ENCODE measurements at places on chromosomes 5 and 9.

- no peak for DNase-seq
These were observed 2.0 kb upstream of the MEIKIN start for GRCh38 chr5:131947445-131947844.

- no peak for DNase-seq
These were observed 650.1 kb upstream of the COX7C start for GRCh38 chr5:85967681-85968080.

GRCh38 chr9:93668261-93668871, 92.0 kb downstream of the PHF2 start:
- DNase-seq = no peak

DNA sequence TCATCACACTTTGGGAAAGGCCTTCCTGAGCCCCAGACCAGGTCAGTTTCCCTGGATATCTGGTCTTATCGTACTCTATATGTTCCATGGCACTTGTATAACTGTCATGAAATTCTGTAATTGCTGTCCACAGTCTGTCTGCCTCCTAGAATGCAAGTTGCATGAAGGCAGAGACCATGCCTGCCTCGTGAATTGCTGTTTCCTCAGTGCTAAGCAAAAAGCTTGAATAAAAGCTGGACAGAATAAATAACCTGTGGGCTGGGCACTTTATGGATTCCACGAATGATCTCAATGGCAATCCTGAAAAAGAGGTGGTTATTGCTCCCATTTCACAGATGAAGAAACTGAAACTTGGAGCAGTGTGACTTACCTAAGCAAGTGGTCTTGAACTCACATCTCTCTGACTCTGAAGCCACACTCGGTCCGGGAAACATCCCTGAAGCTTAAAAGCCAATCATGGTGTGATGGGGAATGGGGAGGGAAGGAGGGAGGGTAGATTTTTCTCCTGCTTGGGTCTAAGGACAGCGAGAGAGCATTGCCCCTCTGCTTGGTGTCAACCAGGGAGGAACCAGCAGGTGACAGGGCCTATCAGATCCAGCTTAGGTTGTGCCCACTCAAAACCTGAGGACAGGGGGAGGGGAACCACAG, 13.2 kb upstream of the LHX2 start:
- DNase-seq = no peak

GRCh38 chr5:168826246-168826725, 247.1 kb upstream of the PANK3 start:
- DNase-seq = no peak

DNA sequence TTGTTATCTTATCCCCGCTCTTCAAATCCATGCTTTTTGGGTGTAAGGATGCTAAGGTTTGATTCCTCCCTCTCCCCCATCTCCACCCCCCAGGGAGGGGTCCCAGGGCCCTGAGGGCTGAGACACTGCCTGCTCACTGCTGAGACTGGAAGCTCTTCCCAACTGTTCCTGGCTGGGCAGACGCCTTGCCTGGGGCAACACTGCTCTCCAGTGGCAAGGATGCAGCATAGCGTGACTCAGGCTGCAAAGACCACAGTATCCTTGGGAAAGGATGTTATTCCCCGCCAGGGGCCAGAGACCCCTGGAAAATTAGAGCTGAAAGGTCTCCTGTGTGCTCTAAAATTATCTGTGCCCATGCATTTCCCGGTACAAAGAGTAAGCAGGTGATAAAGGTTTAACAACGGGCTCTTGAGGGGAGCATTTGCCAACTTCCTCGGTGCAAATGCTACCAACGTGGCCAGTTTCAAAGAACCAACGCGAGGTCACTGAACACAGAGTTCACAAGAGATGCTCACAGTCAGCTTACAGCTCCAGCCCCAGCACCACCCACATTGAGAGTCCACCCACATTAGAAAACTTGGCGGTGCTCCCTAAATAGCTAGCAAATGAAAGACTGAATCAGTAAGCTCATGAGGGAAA, 271.9 kb downstream of the NSG2 start:
- no peak for DNase-seq

GRCh38 chr9:121169094-121169601, 32.5 kb downstream of the RAB14 start:
- no peak for DNase-seq

- DNase-seq = no peak
These were observed 217.9 kb downstream of the ATPSCKMT start for GRCh38 chr5:10031817-10032216.

- DNase-seq = no peak
These were observed 876.4 kb downstream of the NR2F1-AS1 start for GRCh38 chr5:92704590-92704989.

DNA sequence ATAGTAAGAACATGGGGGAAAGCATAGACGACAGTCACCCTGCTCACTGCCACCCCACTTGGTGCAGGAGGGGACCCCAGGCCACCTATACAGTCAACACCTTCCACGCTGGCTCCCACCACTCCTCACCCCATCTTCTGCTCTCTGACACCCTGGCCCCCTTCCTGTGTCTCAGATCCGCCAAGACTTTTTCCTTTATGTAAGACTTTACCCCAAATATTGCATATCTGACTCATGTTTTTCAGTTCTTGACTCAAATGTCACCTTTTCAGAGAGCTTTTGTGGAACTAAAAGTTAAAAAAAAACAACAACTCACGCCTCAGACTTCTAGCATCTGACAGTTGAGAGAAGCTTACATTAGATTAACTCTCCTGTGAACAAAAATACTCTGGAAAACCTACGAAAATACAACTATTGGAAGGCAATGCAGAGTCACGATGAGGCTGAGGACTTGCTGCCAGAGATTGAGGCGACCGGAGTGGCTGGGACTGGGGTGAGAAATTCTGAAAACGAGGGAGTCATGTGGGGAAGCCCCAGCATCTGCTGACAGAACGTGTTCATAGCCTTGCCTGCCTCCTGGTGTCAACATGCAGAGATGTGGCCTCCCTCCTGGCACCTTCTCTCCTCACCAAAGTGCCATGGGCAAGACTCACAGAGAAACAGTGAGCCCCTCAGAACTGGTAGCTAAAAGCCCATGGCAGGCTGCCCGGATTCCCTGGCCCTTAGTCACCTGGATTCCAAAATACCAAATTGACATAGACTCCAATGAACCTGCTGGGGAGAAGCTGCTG, 22.4 kb upstream of the FCN2 start:
- no peak for DNase-seq

GRCh38 chr9:126927419-126927818, 12.8 kb downstream of the RALGPS1 start:
- no peak for DNase-seq

GRCh38 chr5:119470851-119471451, 18.7 kb downstream of the HSD17B4 start:
- DNase-seq = no peak

DNA sequence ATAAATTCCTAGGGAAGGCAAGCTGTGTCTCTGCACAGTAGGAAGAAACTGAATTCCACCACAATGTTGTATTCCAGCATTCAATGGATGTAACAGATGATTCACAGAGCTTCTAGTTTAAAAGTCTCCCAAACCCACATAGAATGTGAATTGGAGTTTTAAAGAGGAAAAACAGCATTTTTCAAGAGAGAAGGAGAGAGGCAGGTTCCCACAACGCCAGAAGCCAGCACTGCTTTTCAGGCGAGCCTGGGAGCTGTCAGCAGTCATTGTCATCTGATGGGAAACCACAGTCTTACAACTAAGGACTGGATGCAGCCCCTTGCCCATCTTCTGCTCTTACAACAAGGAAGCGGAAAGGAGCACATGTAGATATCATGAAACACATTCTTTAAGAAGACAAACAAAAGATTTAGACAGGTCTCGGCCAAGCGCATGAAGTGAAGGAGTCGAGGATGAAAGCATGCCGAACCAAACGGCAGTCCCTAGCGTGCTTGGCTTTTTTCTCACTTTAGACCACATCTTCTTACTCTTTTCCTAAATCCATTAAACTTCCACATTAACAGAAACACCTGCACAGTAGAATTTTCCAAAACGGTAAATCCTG, 638 bp downstream of the DIRAS2 start:
- DNase-seq = no peak

DNA sequence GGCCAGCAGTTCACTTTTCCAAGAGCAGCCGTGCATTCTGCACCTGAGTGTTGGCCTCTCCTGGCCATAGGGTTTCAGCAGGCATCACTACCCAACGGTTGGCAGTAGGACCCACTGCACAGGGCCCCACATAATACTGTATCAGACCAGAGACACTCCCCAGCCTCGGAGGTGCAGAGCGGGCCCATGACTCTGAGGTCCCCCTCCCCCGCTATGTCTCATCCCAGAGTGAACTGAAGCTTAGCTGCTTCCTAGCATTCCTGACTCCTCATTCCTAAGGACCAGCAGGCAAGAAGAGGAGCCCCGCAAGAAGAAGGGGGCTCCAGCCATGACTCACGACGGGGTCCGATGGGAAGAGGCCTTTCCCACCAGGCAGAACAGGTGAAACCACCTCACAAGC, 67.2 kb downstream of the CAMSAP1 start:
- DNase-seq = no peak

DNA sequence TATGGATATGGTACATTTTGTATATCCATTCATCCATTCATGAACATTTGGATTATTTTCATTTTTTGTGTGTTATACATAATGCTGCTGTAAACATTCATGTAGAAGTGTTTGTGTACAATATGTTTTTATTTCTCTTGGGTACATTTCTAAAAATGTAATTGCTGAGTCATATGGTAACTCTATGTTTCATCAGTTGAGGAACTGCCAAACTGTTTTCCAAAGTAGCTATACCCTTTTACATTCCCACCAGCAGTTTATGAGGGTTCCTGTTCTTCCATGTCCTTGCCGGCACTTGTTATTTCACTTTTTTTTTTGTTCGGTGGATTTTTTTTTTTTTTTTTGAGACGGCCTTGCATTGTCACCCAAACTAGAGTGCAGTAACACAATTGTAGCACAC, 54.0 kb upstream of the MCCC2 start:
- no peak for DNase-seq

GRCh38 chr9:124216474-124217176, 41.1 kb upstream of the NEK6 start:
- DNase-seq = no peak

DNA sequence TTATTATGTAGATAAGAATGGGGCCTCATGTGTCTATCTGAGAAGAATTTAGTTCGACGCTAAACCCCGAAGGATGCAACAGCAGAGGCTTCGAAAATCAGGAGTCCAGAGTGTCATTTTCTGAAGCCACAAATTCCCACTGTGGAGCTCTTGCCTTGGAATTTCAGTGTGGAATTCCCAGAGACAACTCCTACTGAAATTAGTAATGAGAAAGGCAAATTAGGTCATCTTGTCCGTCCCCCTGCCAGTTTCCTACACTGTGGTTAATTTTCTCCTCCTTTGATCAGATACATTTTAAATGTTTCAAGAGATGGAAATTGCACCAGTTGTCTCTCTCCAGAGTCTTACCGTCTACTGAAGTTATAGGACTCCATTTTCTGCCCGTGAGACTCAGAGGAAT, 633.6 kb downstream of the BNC2 start:
- no peak for DNase-seq

GRCh38 chr5:134837530-134838181, 8.1 kb upstream of the C5orf24 start:
- DNase-seq = no peak

DNA sequence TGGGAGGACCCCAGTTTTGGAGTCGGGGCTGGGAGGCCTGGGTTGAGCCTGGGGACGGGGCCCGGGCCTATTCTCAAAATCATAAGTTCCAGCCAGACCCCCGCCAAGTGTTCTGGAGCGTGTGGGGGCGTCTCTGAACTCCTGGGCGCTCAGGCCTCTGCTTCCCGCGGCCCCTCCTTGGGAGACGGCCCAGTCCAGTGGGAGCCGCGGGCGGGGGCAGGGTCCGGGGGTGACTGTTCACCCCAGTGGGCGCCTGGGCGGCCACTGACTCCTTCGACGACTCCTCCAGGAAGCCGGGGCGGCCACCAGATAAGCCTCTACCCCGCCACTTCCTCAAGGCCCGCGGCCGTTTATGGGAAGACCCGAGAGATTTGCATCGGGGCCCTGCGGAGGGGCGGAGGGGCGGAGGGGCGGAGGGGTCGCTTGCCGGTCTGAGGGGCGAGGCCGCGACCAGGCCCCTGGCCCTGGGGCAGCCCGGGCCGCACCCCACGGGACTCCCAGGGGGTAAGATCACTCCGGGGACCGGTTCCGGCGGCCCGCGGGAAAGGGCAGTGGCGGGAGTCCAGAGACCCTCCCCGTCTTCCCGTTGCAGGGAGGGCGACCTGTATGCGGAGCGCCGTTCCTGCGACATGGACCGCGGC, 655 bp downstream of the TOR4A start:
- no peak for DNase-seq

DNA sequence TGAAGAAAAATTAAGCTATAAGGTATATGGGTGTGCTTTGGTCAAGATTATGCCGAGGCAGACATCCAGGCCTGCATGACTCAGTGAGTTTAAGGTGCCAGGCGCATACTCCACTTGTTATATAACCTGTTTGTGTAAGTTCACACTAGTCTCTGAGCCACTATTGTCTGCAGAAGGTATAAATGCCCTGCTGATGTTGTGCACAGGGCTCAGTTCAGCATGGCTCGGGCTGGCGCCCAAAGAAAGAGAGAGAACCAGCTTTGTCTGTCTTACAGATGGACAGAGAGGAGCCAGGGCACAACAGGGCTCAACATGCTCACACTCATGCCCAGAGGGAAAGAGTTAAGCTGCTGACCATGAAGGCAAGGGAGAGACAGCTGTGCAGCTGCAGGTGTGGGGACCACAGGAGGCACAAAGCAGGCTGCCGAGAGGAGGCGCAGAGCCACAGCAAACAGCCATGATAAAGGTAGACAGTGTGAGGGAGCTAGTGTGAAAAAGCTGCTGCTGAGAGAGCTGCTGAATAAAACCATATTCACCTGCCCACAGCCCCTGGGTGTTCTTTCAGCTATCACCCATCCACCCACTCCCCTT, 1587.6 kb upstream of the C9orf72 start:
- no peak for DNase-seq

DNA sequence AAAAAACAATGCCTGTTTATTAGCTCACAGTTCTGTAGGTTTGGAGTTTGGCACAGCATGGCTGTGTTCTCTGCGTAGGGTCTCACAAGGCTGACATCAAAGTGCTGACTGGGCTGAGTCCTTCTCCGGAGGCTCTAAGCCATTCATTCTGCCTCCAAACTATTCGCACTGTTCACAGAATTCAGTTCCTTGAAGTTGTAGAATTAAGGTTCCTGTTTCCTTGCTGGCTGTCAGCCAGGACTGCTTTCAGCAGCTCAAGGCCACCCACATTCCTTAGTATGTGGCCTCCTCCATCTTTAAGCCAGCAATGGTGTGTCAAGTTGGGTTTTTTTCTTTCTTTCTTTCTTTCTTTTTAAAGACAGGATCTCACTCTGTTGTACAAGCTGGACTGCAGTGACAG, 161.9 kb downstream of the CDH6 start:
- DNase-seq = no peak

GRCh38 chr9:96167011-96167410, 135.0 kb downstream of the HSD17B3 start:
- DNase-seq = no peak

DNA sequence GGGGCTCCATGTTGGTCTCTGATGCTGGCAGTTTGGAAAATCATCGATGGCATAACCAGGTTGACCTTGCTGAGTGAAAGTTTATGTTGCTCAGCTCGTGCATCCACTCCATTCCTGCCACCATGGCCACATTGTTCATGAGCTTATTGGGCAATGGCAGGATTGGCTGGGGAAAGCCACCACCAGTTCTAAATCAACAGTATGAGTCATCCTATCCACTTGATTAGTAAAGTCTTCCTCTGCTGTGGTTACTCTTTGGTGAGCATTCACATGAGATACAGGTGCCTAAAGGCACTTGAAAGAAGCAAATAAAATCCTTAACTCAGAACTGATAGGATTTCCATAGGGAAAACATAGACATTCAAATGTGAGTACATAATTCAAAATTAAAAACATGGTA, 131.8 kb upstream of the FBN2 start:
- no peak for DNase-seq

Measured in stimulated activated CD4-positive, alpha-beta T cell treated with anti-CD3 and anti-CD28 coated beads, TNF-alpha, amount 100 ng/mL, for 1 hour (primary cell).